ENCODE measurements at places on chromosomes 5 and 9.
A peak's percentile ranks its signal among the peaks of the same experiment; 100 is the strongest.

DNA sequence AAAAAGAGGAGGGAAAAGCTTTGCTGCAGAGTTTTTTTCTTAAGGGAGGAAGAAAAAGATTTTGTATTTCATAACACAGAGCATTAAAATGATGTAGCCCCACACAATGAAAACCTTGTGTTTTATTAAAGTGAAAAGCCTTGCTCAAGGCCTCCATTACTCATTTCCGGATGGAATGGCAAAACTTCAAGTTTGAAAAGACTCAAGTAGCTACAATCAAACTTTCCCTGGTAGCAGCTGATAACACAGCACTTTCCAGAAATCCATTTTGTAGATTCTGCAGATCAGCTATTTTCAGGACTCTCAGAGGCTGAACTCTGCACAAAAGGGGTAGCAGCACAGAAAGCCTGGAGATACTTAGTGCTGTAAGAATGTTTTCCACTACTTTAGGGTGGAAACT, 374.8 kb downstream of the NFIB start:
- DNase-seq = peak; percentile 86

- DNase-seq = peak; percentile 39
These were observed at the start of gene ANKDD1B for GRCh38 chr5:75611311-75612225. Gene ANKDD1B (plus strand): TSS chr5:75611453. CDS start chr5:75611635, 182 bp downstream.

DNA sequence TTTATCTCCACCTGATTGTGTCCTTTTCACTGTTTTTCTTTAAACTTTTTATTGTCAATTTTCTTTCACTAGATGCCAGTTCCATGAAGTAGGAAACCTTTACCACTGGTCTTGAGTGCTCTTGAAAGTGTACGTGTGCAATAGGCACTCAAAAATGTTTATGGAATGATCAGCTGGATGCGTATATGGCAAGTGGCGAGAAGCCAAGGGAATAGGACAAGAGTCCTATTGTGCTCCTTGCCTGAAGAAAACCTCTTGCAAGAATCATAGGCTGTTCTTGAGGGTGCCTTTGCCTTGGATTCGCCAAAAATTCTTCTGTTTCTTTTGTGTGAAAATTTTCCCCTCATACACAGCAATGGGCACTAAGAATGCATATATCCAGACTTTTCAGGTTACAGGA, 97.7 kb downstream of the GHR start:
- peak; percentile 36 for DNase-seq

DNA sequence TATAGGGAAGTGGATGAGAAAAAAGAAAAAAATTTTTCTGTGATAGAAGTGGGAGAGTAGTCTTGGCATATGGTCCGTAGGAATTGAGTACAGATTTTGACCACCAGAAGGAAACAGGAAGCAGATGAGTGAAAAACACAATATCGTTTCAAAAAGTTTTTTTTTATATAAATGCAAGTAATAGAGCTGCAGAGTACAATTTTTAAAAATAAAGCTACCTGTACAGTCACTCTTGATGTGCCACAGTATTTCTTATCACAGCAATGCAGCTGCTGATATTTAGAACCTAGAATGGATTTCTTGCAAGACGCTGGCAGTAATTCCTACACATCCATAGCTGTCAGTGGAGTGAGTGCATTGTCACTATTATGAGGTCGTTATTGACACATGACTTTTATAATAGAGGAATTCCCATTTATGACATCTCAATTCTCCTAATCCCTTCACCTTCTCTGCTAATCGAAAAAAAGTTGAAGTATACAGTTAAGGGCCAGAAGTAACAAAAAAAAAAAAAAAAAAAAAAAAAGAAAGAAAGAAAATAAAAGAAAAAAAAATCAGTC, 477.7 kb downstream of the TAF11L14 start:
- no peak for DNase-seq

- DNase-seq = no peak
These were observed 16.5 kb downstream of the BHMT2 start for GRCh38 chr5:79086116-79086515.

- DNase-seq = no peak
These were observed 26.0 kb upstream of the GHR start for GRCh38 chr5:42397267-42397666.

DNA sequence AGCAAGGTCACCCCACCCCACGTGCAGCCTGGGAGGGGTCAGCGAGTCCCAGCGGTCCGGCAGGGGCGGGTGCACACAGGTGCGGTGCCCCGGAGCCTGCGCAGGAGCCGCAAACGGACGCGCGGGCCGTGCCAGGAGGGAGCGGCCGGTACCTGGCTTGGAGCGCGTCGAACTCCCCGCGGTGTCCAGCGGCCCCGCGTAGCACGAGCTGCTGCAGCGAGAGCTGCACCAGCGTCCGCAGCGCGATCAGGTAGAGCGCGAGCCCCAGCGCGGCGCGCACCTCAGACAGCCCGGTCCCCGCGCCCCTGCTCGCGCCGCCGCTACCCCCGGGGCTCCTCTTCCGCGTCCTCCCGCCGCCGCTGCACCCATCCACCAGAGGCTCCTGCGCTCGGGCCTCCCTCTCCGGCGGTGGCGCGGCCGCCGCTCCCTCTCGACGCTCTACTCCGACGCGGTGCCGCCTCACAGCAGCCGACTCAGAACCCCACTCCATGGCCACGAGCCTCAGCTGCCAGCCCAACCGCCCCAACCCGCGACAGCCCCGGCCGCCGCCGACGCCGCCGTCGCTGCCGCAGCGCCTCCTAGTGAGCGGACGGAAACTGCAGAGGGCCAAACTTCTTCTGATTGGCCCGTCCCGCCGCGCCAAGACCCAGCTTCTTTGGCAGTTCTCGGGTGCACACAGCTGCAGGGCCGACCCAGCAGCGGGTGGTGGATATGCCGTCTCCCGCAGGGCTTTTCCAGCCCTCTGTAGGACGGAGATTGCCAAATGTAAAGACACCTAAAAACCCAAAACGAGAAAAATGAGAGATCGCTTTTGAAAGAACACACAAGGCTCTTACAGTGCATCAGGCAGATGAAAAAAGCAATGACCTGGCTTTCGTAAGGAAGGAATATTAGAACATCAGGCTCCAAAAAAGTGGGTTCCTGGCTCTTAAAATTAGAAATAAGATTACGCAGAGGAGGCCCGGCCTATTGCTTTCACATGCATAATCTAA, at the start of gene ERMP1:
TSS of gene ERMP1 (minus strand) at position 580 of the 992 bp plus-strand sequence. CDS start at position 490, 90 bp downstream.
- DNase-seq = peak; percentile 81
